Prostate gland (tissue), 2 donors: ENCODE measurements at places on chromosomes 2 and 18. TPM values are rescaled to one million over a fixed set of nuclear protein-coding genes. Genes with fewer than 3 reads are reported as not detected.

DNA sequence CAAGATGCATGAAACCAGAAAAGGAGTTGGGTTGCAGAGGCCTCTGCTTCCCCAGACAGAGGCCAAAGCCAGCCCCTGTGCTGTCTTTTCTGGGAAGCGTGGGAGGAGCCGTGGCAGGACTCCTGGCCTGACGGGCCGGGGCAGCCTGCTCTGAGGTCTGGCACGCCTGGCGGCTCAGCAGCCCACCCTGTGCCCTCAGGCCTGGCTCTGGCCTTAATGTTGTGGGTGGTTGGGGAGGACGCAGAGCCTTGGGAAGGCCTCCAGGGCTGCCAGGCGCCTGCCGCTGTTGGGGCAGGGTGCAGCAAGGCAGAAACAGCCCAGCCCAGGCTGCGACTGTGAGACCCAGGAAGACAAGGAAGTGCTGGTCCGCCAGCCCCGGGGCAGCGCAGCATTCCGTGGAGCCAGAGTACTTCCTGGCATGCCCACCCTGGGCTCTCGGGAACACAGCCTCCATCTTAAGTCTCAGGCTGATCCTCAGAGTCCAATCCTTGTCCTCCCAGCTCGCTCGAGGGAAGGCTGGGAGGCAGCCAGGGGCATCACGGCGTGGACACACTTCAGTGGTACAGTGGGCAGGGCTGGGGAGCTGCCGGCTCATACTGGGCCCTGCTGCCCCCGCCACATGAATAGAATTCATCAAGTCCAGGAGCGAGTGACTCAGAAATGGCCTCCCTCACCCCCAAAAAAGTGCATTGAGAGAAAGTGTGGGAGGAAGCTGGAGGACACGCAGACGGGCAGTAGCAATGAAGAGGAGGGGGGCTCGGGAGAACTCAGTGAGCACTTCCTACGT is 72.6 kb downstream of the EMX1 start:
- no peak overlapping the region for H3K4me3 ChIP-seq
- no peak for DNase-seq
- no peaks in the 10 kb centered on the region for H3K27me3 ChIP-seq
- no peaks in the 10 kb centered on the region for H3K4me1 ChIP-seq

- no peak for DNase-seq
- peak overlapping the region; percentile 64 for H3K27ac ChIP-seq
- H3K27me3 ChIP-seq, result no peaks in the 10 kb centered on the region
- no peaks in the 10 kb centered on the region for H3K4me1 ChIP-seq
Measured at GRCh38 chr2:42050010-42050702, 2.3 kb downstream of the PKDCC start.

DNA sequence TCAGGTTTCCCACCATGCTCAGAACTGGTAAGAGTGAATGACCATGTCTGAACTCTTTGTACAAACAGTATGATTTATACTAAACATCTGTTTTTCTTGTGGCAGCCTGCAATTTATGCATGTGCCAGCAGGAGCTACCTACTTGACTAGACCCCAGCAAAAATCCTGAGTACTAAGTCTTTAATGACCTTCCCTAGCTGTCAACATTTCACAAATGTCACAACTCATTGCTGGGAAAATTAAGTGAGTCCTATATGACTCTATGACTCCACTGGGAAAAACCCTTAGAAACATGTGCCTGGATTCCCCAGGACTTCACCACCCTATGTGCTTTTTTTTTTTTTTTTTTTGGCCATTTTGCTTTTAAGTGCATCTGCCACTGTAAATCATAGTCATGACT is 1225.8 kb downstream of the SUCLG1 start:
- H3K4me3 ChIP-seq, result no peak overlapping the region
- no peak overlapping the region for H3K27ac ChIP-seq
- no peaks in the 10 kb centered on the region for H3K27me3 ChIP-seq
- no peaks in the 10 kb centered on the region for H3K36me3 ChIP-seq

- H3K4me3 ChIP-seq, result no peak overlapping the region
- DNase-seq, result no peak
- no peak overlapping the region for H3K27ac ChIP-seq
- no peaks in the 10 kb centered on the region for H3K27me3 ChIP-seq
- no peaks in the 10 kb centered on the region for H3K4me1 ChIP-seq
- no peaks in the 10 kb centered on the region for H3K36me3 ChIP-seq
Measured at GRCh38 chr2:223598994-223599639, 3.0 kb downstream of the SCG2 start.

DNA sequence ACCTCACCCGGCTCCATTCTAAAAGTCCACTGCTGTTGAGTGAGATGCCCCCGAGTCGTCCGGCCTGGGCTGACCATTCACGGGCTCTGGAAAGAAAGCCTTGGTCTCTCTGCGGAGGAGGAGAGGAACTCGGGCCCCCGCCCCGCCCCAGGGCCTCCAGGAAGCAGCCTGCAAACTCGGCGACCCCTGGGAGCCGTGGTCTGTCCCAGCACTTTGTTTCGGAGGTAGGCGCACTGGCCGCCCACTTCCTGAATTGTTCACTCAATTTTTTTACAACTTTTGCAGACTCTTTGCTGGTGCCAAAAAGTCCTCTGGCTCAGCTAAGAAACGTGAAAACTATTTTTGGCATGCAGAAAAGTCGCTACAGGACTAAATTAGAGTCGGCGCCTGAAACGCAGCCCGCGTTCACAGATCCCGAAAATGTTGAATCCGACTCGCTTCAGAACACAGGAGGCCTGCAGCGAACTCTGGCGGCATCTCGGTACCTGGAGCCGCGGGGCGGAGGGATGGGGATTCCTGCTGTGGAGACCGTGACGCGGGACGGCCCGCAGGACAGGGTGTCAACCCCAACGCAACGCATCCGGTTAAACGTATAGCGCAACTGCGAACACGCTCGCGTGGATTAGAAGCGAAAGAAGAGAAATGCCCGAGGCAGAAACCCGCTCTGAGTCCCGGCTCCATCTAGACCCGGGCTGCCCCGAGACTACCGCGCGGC is 1.5 kb downstream of the PXDN start:
- H3K27me3 ChIP-seq, result no peaks in the 10 kb centered on the region
- H3K4me3 ChIP-seq, result peak overlapping the region; percentile 55
- H3K36me3 ChIP-seq, result no peaks in the 10 kb centered on the region
- peak overlapping the region; percentile 92 for H3K27ac ChIP-seq
- DNase-seq, result peak; percentile 85

DNA sequence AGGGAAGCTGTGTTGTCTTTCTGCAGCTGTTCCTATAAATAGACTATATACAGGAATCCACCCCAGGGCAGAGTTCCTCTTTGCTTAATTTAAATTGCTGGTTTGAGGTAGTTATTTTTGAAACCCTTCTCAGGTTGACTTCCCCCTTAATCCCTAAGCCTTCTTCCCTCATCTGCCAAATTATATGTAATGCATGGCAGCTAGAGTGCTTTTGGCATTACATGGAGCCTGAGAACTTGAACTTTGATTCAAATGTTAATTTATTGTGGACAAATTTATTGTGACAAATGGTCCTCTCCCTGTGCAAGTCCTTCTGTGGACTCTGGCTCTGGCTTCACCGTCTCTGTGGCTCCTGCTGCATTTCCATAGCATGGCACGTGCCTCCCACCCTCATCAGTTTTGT is 29.2 kb downstream of the MYO1B start:
- no peaks in the 10 kb centered on the region for H3K36me3 ChIP-seq
- no peak overlapping the region for H3K27ac ChIP-seq
- no peaks in the 10 kb centered on the region for H3K27me3 ChIP-seq
- no peaks in the 10 kb centered on the region for H3K4me1 ChIP-seq
- H3K4me3 ChIP-seq, result no peak overlapping the region
- no peak for DNase-seq

GRCh38 chr2:122251158-122251557 is 495.7 kb downstream of the TSN start:
- no peak overlapping the region for H3K4me3 ChIP-seq
- no peak for DNase-seq
- no peaks in the 10 kb centered on the region for H3K4me1 ChIP-seq
- no peaks in the 10 kb centered on the region for H3K27me3 ChIP-seq
- no peaks in the 10 kb centered on the region for H3K36me3 ChIP-seq
- H3K27ac ChIP-seq, result no peak overlapping the region

GRCh38 chr2:152683400-152683799 is 33.9 kb downstream of the PRPF40A start:
- H3K27ac ChIP-seq, result no peak overlapping the region
- H3K4me1 ChIP-seq, result peaks cover 4% of the 10 kb centered on the region
- H3K36me3 ChIP-seq, result no peaks in the 10 kb centered on the region

- DNase-seq, result no peak
- no peaks in the 10 kb centered on the region for H3K36me3 ChIP-seq
- no peak overlapping the region for H3K4me3 ChIP-seq
Measured at GRCh38 chr2:70103531-70104061, 16.3 kb downstream of the PCBP1 start.

- peak overlapping the region; percentile 80 for H3K4me3 ChIP-seq
- H3K36me3 ChIP-seq, result no peaks in the 10 kb centered on the region
- DNase-seq, result no peak
- no peaks in the 10 kb centered on the region for H3K27me3 ChIP-seq
- H3K4me1 ChIP-seq, result peaks cover 6% of the 10 kb centered on the region
- H3K27ac ChIP-seq, result peak overlapping the region; percentile 98
Measured at GRCh38 chr2:178449700-178450523, 1.1 kb downstream of the PRKRA start.

- H3K4me1 ChIP-seq, result no peaks in the 10 kb centered on the region
- no peaks in the 10 kb centered on the region for H3K27me3 ChIP-seq
- peak overlapping the region; percentile 48 for H3K27ac ChIP-seq
- H3K4me3 ChIP-seq, result no peak overlapping the region
- DNase-seq, result no peak
- no peaks in the 10 kb centered on the region for H3K36me3 ChIP-seq
Measured at GRCh38 chr2:33133454-33133952, 186.8 kb downstream of the LTBP1 start.

GRCh38 chr18:68665628-68666027 is 49.3 kb downstream of the TMX3 start:
- no peaks in the 10 kb centered on the region for H3K27me3 ChIP-seq
- no peaks in the 10 kb centered on the region for H3K36me3 ChIP-seq
- DNase-seq, result no peak
- no peak overlapping the region for H3K27ac ChIP-seq
- H3K4me3 ChIP-seq, result no peak overlapping the region

DNA sequence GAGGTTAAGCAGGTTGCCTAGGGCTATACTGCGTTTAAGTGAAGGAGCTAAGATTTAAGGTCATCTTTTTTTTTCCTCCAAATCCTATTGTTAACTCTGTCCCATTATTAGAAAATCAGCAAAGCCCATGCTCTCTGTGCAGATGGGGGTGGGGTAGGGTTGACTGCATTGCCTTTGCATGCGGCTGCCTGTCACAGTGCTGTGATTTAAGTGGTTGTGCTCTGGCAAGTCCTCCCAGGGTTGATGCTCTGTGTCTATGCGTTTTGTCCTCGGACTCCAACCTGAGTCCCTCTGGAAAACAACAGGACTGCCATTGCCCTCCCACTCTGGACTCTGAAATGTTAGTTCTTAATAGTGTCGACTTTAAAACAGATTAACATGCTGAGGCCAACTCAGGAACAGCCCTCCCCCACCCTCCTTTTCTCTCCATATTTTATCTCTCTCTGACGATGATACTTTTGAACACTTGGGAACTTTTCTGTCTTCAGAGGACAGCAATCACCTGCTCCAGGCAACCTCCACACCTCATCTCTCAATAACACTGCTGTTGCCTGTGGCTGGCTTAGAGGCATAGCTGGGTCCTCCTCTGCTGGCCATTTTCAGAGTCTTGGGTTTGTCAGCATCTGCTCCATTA is 5.8 kb downstream of the FHOD3 start:
- no peak overlapping the region for H3K27ac ChIP-seq
- H3K4me1 ChIP-seq, result no peaks in the 10 kb centered on the region
- no peak for DNase-seq
- H3K4me3 ChIP-seq, result no peak overlapping the region
- H3K36me3 ChIP-seq, result no peaks in the 10 kb centered on the region
- no peaks in the 10 kb centered on the region for H3K27me3 ChIP-seq

DNA sequence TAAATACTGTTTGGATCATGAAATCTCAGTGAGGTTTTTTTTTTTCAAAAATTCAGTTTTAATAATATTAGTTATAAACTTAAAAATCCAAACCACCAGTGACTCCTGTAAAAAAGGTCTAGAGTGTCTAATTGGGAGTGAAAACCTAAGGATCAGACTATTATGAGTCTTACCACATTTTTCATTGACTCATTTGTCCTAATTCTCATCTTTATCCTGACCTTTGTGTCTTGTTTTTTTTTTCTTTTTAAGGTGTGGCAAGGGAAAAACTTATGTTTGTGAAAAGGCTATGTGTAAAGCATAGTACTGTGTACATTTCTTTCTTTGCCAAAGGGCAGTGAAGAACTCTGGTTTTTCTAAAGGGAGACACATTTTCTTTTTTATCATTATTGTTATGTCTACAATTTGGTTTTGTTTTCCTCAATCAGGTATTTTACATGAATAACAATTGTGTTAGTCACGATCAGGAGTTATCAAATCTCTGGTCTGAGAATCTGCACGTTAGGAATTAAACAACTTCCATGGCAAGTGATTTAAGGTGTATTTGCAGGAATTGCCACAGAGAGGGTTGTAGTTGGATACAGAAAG is 52.6 kb downstream of the RHBDD1 start:
- H3K4me1 ChIP-seq, result no peaks in the 10 kb centered on the region
- no peak for DNase-seq
- no peaks in the 10 kb centered on the region for H3K27me3 ChIP-seq
- no peaks in the 10 kb centered on the region for H3K36me3 ChIP-seq
- H3K4me3 ChIP-seq, result no peak overlapping the region

GRCh38 chr2:23023722-23024121 is 361.3 kb upstream of the KLHL29 start:
- no peaks in the 10 kb centered on the region for H3K36me3 ChIP-seq
- H3K27ac ChIP-seq, result no peak overlapping the region
- H3K4me1 ChIP-seq, result no peaks in the 10 kb centered on the region
- no peak for DNase-seq
- no peak overlapping the region for H3K4me3 ChIP-seq
- no peaks in the 10 kb centered on the region for H3K27me3 ChIP-seq

- no peaks in the 10 kb centered on the region for H3K36me3 ChIP-seq
- DNase-seq, result no peak
- H3K27me3 ChIP-seq, result no peaks in the 10 kb centered on the region
- H3K27ac ChIP-seq, result no peak overlapping the region
Measured at GRCh38 chr2:158905784-158906183, 62.7 kb upstream of the TANC1 start.

DNA sequence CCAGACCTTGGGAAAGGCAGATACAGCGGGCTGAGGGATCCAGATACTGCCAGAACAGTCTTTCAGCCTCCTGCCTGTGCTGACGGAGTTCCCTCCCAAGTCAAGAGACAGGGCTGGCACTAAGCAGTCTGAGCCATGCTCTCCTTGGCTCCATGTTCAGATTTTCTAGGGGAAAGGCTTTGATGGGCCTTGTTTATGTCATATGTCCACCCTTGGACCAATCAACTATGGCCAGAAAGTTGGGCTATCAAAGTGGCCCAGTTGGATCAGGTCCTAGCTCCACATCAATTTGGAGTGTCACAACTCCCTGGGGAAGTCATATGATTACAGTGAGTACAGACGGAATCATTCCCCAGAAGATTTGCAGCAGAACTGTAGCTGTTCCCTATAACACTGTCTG is 152.0 kb downstream of the GREB1L start:
- no peak overlapping the region for H3K4me3 ChIP-seq
- no peaks in the 10 kb centered on the region for H3K4me1 ChIP-seq
- H3K36me3 ChIP-seq, result no peaks in the 10 kb centered on the region
- H3K27me3 ChIP-seq, result no peaks in the 10 kb centered on the region
- no peak for DNase-seq
- H3K27ac ChIP-seq, result no peak overlapping the region

Gene GPN1
- total RNA-seq, result 27.7 TPM

Gene CXCR1
- 0.28 TPM for total RNA-seq

Gene EPB41L3
- 25.0 TPM for total RNA-seq

Gene ZNF396
- 3.9 TPM for total RNA-seq

Gene MYO3B
- 0.09 TPM for total RNA-seq

Gene CYP27C1
- not detected for total RNA-seq

Gene LRP1B
- 1.2 TPM for total RNA-seq

Gene ADD2
- total RNA-seq, result 3.1 TPM

Gene RSAD2
- 3.3 TPM for total RNA-seq

Gene L3MBTL4
- total RNA-seq, result 3.5 TPM

Gene TNFAIP6
- total RNA-seq, result not detected
